ENCODE measurements at places on chromosomes 16 and 17. TPM values are rescaled to one million over a fixed set of nuclear protein-coding genes. Genes with fewer than 3 reads are reported as not detected.

GRCh38 chr17:43774304-43775250 lies 4.2 kb downstream of the DUSP3 start:
- no peak for DNase-seq

The FOXN1 gene
- total RNA-seq: not detected

- no peak for DNase-seq
These were observed 199.8 kb downstream of the CYLD start for GRCh38 chr16:50941681-50942080.

DNA sequence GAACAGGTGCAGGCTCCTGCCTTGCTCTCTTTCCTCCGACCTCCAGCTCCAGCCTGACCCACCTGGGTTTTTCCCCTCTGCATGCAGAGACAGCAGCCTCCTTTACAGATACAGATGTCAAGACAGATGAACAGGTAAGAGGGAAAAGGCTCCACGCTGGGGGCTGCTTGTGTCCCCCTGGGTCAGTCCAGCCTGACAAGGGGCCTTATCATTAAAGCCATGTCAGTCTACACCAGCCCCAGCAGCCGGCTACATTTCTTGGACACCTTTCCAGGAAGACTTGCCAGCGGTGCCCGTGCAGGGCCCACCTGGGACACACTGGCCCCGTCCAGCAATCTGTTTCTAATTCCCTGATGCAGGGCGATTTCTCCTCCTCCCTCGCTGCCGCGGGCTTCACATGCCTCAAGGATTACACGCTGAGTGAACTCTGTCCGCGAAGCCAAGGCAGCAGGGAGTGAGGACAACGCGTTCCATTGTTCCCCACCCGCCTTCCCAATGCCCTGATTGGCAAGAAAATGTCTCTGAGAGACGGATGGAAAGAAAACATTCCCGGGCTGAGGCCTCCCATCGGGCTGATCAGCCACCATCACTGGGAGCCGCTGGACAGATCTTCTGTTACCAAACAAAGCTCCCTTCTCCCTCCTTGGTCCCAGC lies 184.7 kb downstream of the C16orf95 start:
- peak; percentile 47 for DNase-seq

DNA sequence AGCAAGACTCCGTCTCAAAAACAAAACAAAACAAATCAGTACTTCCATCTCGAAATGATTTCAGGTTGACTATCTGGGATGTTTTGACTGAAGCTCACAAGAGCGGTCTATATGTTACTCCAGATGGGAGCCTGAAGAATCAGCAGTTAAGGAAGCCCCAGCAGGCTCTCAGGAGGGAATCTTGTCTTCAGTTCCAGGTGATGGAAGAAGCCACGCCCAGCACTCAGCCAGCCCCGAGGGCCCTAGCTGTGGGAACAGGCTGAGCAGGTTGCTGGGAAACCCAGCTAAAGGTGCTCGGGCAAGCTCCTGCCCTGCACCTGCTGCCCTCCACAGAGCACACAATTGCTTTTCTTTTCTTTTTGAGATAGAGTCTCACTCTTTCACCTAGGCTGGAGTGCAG lies 32.4 kb downstream of the WIPI1 start:
- DNase-seq: no peak

- peak; percentile 66 for DNase-seq
These were observed 375 bp upstream of the KRT32 start for GRCh38 chr17:41467561-41467960.

The NPTX1 gene
- 31.2 TPM for total RNA-seq

GRCh38 chr16:48354877-48355855 lies 30.0 kb downstream of the SIAH1 start:
- no peak for DNase-seq

The SLC5A2 gene
- total RNA-seq: not detected

The NPIPA8 gene
- total RNA-seq: not detected

- peak; percentile 68 for DNase-seq
These were observed 11.0 kb downstream of the CSF3 start for GRCh38 chr17:40025991-40026815.

DNA sequence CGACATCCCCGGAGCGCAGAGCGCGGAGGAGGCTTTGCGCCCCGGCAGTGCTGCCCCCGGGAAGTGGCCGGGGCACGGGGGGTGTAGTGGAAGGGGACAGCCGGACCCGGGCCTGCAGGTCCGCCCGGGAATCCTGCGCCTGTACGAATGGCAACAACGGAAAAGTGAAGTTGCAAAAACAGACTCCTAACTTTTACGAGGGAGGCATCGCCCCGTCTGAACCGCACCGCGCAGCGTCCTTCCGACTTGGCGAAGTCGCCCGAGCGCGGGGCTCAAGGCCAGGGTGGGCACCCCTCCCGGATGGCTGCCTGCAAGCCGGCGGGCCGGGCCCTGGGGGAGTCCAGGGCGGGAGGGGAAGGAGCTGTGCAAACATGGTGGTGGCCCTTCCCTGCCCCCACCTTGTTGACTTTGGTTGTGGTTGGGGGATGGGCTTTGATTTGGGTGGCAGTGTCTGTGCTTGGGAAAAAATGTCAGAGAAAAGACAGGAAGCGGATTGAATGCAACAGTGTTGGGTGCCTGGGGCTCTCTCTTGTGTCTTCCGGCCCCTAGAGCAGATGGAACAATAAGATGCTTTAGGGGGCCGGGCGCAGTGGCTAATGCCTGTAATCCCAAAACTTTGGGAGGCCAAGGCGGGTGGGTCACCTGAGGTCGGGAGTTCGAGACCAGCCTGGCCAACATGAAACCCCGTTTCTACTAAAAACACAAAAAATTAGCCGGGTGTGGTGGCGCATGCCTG lies 675 bp downstream of the RNF213 start:
- DNase-seq: peak; percentile 29

DNA sequence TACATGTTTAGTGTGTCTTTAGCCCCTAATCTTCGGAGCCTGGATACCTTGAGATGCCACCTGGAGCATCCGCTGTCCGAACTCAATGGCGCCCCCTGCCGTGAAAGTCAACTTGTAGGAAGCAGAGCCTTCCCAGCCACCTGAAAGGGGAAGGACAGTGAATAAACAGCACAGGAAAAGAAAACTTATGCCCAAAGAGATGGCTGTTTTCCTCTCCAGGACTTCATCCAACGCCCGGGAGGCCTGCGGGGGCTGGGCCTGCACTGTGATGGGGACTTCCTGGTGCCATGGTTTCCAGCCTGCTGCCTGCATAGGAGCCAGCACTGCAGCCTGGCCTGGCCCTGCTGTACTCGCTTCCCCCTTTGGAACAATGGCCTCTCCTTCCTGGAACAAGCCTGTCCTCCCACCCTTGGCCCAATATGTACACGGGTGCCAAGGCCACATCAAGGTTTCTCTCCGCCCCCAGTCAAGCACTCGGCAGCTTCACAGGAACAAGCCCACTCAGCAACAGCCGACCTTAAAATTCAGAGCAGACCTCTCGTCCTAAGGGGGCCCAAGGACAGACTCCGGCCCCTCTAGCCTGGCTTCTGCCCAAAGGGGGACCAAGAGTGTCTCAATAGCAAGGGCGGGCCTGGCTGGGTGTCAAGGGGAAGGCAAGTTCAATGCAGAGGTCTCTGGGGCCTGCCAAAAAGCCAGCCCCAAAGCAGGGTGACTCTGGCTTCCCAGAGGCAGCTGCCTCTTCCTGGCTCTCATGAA lies 4.5 kb upstream of the UNC13D start:
- DNase-seq: no peak

The CACNG1 gene
- not detected for total RNA-seq

The KRTAP4-9 gene
- total RNA-seq: not detected

DNA sequence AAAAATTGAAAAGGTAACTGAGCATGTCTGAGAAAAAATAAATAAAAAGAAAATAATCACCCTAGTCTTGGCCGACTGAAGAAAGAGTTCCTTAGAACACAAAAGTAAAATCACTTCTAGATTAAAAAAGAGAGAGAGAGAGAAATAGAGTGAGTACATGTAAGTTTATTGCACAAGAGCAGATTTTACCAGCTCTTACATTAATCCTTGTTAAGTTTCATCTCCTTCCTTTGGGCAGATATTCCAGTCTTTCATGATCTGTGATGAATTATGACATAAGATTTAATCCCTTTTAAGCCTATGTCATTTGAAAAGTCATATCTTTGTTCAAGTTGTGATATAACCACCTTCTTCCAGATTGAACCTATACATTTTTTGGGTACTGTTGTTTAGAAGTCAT lies 54.8 kb downstream of the NFAT5 start:
- DNase-seq: peak; percentile 24

GRCh38 chr16:5884996-5885395 lies 787.4 kb upstream of the EEF2KMT start:
- no peak for DNase-seq

The TNK1 gene
- total RNA-seq: 0.66 TPM
